Progenitor cell of endocrine pancreas (in vitro differentiated cells): ENCODE measurements at places on chromosomes 12 and 14. TPM values are rescaled to one million over a fixed set of nuclear protein-coding genes. Genes with fewer than 3 reads are reported as not detected.

- H3K36me3 ChIP-seq, result no peaks in the 10 kb centered on the region
- no peak overlapping the region for H3K27ac ChIP-seq
- no peaks in the 10 kb centered on the region for H3K4me1 ChIP-seq
- no peak for DNase-seq
- H3K4me3 ChIP-seq, result no peak overlapping the region
- peaks cover 3% of the 10 kb centered on the region for H3K27me3 ChIP-seq
These were observed 47.3 kb upstream of the BCAT1 start for GRCh38 chr12:24996102-24996797.

DNA sequence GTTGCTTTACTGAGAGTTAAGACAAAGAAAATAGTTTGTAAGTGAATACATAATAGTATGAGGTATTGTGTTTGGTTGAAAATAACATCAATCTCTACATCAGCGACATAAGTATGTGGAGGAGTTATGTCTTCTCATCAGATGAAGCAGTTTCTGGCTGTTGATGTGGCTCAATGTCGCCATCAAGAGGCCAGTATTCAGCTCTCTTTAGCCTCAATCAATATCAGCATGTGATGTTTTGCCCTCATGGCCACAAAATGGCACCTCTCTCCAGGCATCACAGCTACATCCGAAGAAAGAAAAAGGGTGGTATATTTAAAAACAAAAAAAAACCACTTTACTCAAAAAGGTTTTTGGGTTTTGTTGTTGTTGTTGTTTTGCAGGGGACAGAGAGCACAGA, 302.3 kb upstream of the TMEM132C start:
- H3K4me1 ChIP-seq, result no peaks in the 10 kb centered on the region
- H3K4me3 ChIP-seq, result no peak overlapping the region
- no peak overlapping the region for H3K27ac ChIP-seq
- peaks cover 3% of the 10 kb centered on the region for H3K27me3 ChIP-seq

DNA sequence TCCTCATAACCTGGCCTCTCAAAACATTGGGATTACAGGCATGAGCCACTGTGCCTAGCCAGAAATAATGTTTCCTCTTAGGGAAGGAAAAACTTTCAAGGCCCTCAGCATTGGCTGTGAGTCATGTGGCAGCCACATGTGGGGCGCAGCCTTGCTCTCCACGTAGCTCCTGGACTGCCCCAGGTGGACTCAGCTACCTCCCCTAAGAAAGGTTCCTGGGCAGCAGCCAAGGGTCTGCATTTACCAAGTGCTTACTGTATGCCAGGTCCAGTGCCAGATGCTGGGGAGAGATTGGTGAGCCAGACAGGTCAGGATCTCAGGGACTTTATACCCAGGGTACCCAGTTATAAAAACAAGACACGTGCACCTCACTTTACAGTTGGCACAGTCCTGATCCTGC, 3.7 kb upstream of the TRPV4 start:
- H3K27ac ChIP-seq, result no peak overlapping the region
- H3K4me3 ChIP-seq, result no peak overlapping the region
- H3K27me3 ChIP-seq, result peaks cover 7% of the 10 kb centered on the region
- peaks cover 3% of the 10 kb centered on the region for H3K4me1 ChIP-seq
- DNase-seq, result no peak
- no peaks in the 10 kb centered on the region for H3K36me3 ChIP-seq

DNA sequence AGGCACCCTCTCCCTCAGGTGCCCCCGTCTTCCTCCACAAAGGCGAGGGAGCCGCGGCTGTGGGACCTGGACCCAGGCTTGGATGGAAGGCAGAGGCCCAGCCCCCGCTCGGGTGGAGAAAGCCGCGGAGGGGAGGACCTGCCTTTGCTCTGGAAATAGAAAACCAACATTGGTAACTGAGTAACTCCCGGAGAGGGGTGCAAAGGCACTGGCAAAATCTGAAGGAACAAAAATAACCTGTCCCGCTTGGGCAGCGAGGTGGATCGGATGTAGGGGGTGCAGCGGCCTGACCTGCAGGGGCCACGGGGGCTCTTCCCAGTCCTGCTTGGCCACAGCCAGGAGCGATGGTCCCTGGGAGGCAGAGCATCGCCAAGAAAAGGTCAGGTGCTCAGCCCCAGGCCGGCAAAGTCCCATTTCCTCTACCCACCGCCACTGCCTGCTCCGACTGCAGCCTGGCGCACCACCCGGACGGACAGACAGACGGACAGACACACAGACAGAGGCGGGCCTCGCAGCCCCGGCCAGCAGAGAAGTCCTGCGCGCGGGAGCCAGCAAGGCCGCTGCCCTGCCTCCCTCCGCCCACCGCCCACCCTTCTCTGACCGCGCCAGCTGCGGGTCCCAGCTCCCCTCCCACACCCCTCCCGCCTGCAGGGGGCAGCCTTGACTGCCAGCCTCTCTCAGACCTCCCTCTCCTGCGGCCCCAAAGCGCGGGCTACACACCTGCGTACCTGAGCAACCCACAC, 21.4 kb upstream of the TMEM106C start:
- no peak overlapping the region for H3K27ac ChIP-seq
- DNase-seq, result no peak
- H3K27me3 ChIP-seq, result peaks cover 31% of the 10 kb centered on the region
- no peak overlapping the region for H3K4me3 ChIP-seq

Gene TAS2R42
- total RNA-seq, result not detected in 2 replicates

DNA sequence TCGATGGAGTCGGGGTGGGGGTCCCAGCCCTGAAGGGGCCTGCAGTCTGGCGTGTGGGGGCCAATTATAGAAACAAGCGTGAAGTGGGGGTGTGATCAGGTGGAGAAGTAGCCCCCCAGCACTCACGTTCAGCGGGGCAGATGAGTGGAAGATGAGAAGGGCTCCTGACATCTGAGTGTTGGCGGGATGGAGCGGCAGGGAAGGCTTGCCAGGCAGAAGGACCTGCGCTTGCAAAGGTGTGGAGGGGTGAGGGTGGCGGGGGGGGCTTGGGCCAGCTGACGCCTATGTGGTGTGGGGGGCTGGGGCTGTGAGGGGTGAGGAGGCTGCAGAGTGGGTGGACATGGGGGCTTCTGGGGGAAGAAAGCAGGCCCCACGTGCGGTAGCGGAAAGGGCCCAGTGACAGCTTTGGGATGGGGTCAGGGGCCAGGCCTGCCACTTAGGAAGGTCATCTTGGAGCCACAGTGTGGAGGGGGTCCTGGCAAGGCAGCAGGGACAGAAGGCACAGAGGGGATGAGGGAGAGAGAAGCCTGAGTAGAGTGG, 22.2 kb upstream of the BEGAIN start:
- peak overlapping the region; percentile 62 for H3K27ac ChIP-seq
- H3K4me1 ChIP-seq, result no peaks in the 10 kb centered on the region
- peaks cover 10% of the 10 kb centered on the region for H3K27me3 ChIP-seq
- no peaks in the 10 kb centered on the region for H3K36me3 ChIP-seq
- DNase-seq, result no peak

GRCh38 chr12:83823386-83824045, 1089.1 kb downstream of the SLC6A15 start:
- peak; percentile 23 for DNase-seq
- no peak overlapping the region for H3K4me3 ChIP-seq
- peaks cover 9% of the 10 kb centered on the region for H3K4me1 ChIP-seq
- no peak overlapping the region for H3K27ac ChIP-seq

DNA sequence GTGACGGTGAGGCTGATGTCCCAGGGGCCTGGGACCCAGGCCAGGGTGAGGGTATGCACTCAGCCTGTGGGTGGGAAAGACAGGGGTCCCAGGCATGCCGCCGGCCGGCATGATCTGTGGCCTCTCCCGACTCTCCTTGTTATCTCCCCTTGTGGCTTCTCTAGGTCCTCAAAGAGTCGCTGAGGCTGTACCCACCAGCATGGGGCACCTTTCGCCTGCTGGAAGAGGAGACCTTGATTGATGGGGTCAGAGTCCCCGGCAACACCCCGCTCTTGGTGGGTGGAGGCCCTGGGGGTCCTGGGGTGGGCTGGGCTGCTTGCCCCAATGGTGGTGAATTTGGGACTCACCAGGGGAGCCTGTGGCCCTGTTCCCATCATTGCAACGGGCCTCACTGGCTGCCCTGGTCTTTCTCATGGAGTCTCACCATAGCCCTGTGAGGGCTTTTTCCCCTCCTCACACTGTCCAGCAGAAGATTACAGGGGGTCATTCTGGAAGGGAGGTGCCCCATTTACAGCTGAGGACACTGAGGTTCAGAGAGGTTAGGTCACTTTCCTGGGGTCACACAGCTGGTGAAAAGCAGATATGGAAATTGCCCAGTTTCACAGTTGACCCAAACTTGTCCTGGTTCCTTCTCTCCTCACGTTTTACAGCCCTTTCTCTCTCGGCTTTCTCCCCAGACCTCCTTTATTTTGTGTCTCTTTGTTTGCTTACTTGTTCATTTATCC, 37.9 kb downstream of the CYP46A1 start:
- no peak for DNase-seq
- H3K27ac ChIP-seq, result peak overlapping the region; percentile 1
- H3K36me3 ChIP-seq, result no peaks in the 10 kb centered on the region
- peaks cover 11% of the 10 kb centered on the region for H3K27me3 ChIP-seq
- H3K4me1 ChIP-seq, result peaks cover 11% of the 10 kb centered on the region
- H3K4me3 ChIP-seq, result no peak overlapping the region

Gene FGF6
- not detected in 2 replicates for total RNA-seq

GRCh38 chr14:76767681-76768656, 6.7 kb downstream of the VASH1 start:
- H3K4me1 ChIP-seq, result peaks cover 19% of the 10 kb centered on the region
- no peak overlapping the region for H3K4me3 ChIP-seq
- H3K27me3 ChIP-seq, result peaks cover 11% of the 10 kb centered on the region
- no peak overlapping the region for H3K27ac ChIP-seq
- no peak for DNase-seq

Gene CCDC63
- not detected in 2 replicates for total RNA-seq

DNA sequence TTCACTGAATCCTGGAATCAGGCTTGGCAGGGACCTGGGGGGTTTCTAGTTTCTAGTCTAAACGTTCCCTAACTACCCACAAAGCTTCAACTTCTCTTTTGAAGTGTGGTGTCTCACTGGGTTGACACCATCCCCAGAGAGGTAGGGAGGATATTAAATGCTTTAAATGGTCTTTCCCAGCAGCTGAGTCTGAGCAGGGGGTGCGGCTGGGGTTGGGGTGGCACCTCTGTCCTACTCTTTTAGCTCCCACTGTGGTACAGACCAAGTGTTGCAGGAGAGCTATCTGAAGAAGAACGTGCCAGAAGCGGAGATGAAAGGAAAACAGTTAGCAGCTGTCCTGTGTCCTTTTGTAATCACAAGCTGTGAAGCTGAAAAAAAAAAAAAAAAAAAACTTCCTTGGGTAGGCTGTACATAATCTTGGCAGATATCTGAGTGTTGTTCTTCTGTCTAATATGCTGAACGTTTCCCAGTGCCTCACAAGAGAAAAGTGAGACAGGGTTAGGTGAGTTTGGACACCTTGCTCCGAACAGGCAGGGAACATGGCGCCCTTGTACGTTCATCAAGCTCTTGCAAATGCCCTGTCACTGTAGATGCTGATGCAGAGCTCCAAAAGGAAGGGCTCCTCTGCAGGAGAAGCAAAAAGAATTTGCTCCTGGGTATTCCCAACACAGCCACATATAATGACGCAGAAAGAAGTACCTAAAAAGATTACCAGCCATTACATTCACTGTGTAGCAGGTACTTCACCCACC, 447.2 kb downstream of the APAF1 start:
- no peaks in the 10 kb centered on the region for H3K4me1 ChIP-seq
- DNase-seq, result no peak
- H3K27me3 ChIP-seq, result no peaks in the 10 kb centered on the region
- H3K36me3 ChIP-seq, result no peaks in the 10 kb centered on the region

DNA sequence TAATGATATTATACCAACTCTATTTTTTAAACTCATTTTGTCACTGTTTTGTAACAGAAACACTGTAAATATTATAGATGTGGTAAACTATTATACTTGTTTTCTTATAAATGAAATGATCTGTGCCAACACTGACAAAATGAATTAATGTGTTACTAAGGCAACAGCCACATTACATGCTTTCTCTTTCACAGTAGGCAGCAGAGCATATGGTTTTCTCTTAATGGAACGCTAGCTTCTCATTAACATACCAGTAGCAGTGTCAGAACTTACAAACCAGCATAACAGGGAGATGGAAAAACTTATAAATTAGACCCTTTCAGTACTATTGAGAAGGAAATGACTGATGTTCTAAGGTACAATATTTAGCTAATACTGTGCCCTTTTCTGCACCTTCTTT, 398.8 kb downstream of the PRKD1 start:
- no peak for DNase-seq
- H3K36me3 ChIP-seq, result no peaks in the 10 kb centered on the region
- peaks cover 19% of the 10 kb centered on the region for H3K27me3 ChIP-seq
- peaks cover 4% of the 10 kb centered on the region for H3K4me1 ChIP-seq

Gene ENDOU
- not detected in 2 replicates for total RNA-seq

Gene VRTN
- 1.2 and 1.5 TPM in 2 replicates for total RNA-seq

DNA sequence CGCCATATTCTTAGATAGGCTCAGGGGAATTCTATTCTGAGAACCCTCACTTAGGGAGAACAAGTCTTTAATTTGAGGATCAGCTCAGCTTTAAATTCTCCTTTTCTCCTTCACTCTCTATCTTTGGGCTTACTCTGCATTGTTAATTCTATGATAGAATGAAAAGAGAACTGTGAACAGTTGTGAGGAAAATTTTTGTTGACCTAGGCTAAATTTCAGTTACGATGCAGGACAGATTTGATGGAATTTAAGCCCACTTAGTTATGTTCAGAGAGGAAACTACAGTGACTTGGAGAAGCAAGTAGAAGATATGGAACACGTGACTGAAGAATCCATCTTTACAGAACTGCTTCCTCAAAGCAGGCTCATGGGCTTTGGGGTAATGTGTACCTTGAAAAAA, 82.7 kb downstream of the TBC1D30 start:
- no peak overlapping the region for H3K4me3 ChIP-seq
- peaks cover 23% of the 10 kb centered on the region for H3K27me3 ChIP-seq
- H3K36me3 ChIP-seq, result no peaks in the 10 kb centered on the region
- DNase-seq, result no peak

Gene TXNDC16
- total RNA-seq, result 18.9 and 25.0 TPM in 2 replicates

Gene REP15
- total RNA-seq, result 2.8 and 3.0 TPM in 2 replicates

- peaks cover 8% of the 10 kb centered on the region for H3K27me3 ChIP-seq
- no peak overlapping the region for H3K27ac ChIP-seq
- DNase-seq, result no peak
- no peak overlapping the region for H3K4me3 ChIP-seq
- H3K36me3 ChIP-seq, result no peaks in the 10 kb centered on the region
- H3K4me1 ChIP-seq, result peaks cover 3% of the 10 kb centered on the region
These were observed 338.0 kb downstream of the RGS6 start for GRCh38 chr14:72270147-72270727.

DNA sequence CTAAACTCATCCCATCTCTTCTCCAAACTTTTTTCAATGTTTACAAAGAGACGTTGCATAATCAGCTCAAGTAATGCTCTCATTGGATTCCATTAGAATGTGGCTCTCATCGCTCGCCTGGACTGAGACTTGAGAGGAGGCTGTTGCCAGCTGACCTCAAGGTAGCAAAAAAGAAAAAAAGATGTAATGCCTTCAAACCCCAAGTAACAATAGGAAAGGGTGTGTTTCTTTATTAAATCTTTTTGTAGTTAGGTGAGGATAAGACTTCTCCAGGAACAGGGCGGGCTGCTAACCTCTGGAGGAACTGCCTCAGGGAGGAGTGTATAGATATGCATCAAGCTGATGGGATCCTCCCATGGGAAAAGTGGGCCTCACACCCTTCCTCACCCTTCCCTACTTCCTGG, 956 bp upstream of the PTHLH start:
- no peak for DNase-seq
- H3K36me3 ChIP-seq, result no peaks in the 10 kb centered on the region
- no peak overlapping the region for H3K4me3 ChIP-seq
- H3K4me1 ChIP-seq, result peaks cover 25% of the 10 kb centered on the region
- peaks cover 96% of the 10 kb centered on the region for H3K27me3 ChIP-seq

Gene FRS2
- 42.3 and 42.6 TPM in 2 replicates for total RNA-seq

Gene KRT80
- 0.07 and 0.20 TPM in 2 replicates for total RNA-seq
